MCF 10A (cell line): ENCODE measurements at places on chromosomes 11 and 22. TPM values are rescaled to one million over a fixed set of nuclear protein-coding genes. Genes with fewer than 3 reads are reported as not detected.
A peak's percentile ranks its signal among the peaks of the same experiment; 100 is the strongest.

Gene SMC1B
- total RNA-seq = not detected in 2 replicates

Gene OR51E1
- total RNA-seq = not detected in 2 replicates

Gene ZBTB16
- total RNA-seq = 70.4 and 75.3 TPM in 2 replicates

Gene CSRP3
- not detected in 2 replicates for total RNA-seq

Gene VPREB3
- total RNA-seq = not detected in 2 replicates

Gene FAM111A
- total RNA-seq = 26.3 and 27.7 TPM in 2 replicates

Gene PRDM11
- 4.0 and 4.9 TPM in 2 replicates for total RNA-seq

Gene CATSPER1
- 0.61 and 0.79 TPM in 2 replicates for total RNA-seq

Gene HNRNPUL2
- 36.4 and 36.6 TPM in 2 replicates for total RNA-seq

Gene ACRV1
- total RNA-seq = not detected in 2 replicates

Gene SSTR3
- total RNA-seq = not detected in 2 replicates

Gene HPX
- total RNA-seq = 0.71 and 0.75 TPM in 2 replicates

Gene CRYBB2
- total RNA-seq = 0.52 and 0.68 TPM in 2 replicates

Gene ADAMTS8
- not detected in 2 replicates for total RNA-seq

Gene SAA4
- total RNA-seq = not detected in 2 replicates

Gene INPP5J
- total RNA-seq = 0.61 and 0.66 TPM in 2 replicates

- no peak for DNase-seq
Measured at GRCh38 chr11:2747248-2748027, 47.6 kb upstream of the KCNQ1OT1 start.

- no peak for DNase-seq
Measured at GRCh38 chr22:20275836-20276235, 7.7 kb upstream of the RTN4R start.

- no peak for DNase-seq
Measured at GRCh38 chr11:120233207-120233803, 6.6 kb upstream of the POU2F3 start.

GRCh38 chr11:114060392-114061047 lies 1.0 kb downstream of the ZBTB16 start:
- peak; percentile 28 for DNase-seq

DNA sequence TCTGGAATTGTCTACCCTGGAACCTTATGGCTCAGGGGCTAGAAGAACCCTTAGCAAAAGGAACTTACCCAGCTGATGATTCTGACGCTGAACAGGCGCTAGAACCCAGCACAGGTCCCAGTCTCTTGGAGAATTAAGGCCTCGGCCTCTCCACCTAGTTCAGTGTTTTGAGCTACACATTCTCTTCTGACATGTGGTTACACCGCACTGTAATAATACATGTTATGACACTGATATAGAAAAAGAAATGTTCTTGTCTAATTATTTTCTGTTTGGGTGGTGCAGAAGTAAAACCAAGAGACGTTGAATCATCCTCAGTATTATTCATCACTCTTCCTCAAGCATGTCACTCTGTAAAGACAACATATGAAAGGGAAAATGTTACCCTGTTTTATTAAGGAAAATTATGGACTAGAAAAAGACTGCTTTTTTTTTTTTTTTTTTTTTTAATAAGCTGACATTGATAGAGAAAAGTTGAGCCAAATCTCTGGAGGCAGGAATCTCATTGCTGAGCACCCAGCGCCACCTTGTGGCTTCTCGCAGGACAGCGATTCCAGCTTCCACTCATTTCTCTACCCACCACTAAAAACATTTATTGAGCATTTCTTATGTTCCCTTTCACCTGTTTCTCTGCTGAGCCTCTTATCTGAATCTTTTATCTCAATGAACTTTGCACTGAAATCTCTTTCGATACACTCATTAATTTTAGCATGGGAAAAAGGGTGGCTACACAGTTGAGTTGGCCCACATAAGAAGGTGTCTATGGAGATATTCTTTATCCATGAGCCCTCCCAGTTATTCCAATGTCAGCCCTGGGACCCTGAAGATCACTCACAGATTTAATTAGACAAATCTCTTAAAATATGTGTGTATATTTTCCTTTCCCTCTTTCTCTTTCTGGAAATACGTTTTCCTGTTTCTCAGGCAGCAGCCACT lies 12.6 kb upstream of the APLNR start:
- peak; percentile 62 for DNase-seq

- DNase-seq = no peak
Measured at GRCh38 chr11:67044496-67044895, 12.2 kb upstream of the RHOD start.

DNA sequence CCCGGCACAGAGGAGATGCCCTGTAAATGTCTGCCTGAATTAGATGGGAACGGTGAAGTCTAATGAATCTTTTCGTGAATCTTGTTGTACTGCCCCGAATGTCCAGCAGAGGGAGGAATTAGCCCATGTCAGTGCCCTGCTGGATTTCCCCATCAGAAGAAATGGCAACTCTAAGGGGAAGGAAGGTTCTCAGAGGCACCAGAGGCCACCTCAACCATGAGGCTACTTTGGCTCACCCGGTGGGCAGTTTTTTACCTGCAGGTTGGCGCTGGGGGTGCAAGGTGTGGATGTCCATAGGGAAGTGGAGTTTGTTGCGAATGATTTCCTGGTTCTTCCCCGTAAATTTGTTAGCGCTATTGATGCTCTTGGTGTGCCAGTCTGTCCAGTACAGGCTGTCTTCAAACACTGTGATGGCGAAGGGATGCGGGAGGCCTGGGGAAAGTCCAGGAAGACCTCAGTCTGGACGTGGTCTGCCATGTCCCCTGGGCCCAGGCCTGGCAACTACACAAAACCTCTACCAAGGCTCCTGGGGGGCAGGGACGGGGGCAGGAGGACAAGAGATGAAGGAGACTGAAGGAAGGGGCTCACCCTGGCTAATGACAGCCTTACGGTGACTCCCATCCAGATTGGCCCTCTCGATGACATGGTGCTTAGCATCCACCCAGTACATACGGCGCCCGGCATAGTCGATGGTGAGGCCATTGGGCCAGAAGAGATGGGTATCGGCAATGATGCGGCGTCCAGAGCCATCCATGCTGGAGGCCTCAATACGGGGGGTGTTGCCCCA lies 28.5 kb downstream of the LRP4 start:
- DNase-seq = peak; percentile 82

GRCh38 chr11:12121011-12121410 lies 10.6 kb downstream of the MICAL2 start:
- no peak for DNase-seq

DNA sequence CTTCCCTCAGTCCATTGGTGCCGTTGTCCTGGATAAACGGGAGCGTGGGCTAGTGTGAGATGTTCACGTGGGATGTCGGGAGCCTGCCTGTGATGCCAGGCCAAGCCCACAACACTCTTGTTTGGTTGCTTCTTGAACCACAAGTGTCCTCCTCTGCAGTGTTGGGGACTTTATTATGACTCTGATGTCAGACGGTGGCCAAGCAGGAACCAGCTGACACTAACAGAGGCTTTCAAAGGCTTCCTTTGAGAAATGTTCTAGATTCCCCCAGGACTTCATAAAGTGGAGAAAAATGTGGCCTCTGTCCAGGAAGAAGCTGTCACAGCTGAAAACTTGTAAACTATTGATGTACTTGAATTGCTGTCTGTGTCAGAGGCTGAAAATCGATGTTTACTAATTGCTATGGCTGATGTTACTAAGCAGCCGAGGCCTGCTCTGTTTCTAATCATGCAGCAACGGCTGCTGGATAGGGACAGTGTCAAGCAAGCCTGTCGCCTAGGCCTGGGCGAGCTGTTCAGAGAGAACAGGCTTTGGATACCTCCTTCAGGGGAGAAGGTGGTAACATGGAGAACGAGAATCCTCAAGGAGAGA lies 131.7 kb downstream of the TBC1D22A start:
- no peak for DNase-seq

- DNase-seq = no peak
Measured at GRCh38 chr22:32509045-32509444, 34.4 kb downstream of the FBXO7 start.

DNA sequence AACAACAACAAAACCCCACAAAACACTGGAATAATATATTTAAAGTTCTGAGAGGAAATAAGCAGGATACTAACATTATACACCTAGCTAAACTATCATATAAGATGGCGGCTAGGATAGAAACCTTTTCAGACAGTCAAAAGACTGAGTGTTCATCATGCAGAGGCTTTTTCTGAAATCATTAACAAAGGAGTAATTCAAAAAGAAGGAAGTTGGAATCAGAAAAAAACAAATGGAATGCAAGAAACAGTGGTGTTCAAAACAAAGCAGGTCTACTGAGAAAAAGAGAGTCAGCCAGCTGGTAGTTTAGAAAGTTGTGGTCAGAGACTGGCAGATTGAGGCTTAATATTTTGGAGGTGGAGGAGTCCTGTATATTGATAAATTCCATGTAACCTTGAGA lies 30.1 kb upstream of the ZBTB44 start:
- no peak for DNase-seq

GRCh38 chr22:31695423-31695822 lies 33.4 kb upstream of the PISD start:
- DNase-seq = no peak

- no peak for DNase-seq
Measured at GRCh38 chr11:132523929-132524328, 1008.4 kb downstream of the OPCML start.

- peak; percentile 34 for DNase-seq
Measured at GRCh38 chr11:91219535-91219934, 996.7 kb upstream of the CHORDC1 start.
